ENCODE measurements at places on chromosomes 3 and 15.

DNA sequence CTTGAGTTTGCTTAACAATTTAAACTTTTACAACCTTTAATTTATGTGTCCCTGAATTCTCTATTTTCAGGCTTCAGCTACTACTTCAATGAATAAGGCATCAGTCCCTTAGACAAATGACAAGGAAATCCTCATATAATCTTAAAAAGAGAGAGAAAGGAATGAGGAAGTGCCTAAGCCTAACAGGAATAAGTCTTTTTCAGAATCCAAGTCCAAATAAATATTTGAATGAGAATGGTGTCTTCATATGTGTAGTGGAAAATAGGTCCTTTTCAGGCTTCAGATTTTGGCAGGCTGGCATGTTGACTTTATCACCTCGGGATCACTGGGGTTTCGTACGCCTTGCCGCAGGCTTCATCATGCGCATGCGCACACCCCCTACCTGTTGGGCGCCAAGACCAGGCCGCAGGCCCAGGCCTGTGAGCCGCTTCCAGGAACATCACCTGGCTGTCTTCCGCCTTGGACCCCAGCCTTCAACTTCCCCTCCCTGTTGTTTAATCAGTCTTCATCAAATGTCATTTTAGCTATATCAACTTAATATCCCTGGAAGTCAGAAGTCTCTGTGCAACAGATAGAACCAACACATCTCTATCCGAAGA lies 334.5 kb downstream of the SOX2 start:
- DNase-seq: no peak

GRCh38 chr3:45884368-45885201 lies 1.8 kb upstream of the CCR9 start:
- no peak for DNase-seq

GRCh38 chr3:4613366-4613765 lies 120.2 kb downstream of the ITPR1 start:
- no peak for DNase-seq

DNA sequence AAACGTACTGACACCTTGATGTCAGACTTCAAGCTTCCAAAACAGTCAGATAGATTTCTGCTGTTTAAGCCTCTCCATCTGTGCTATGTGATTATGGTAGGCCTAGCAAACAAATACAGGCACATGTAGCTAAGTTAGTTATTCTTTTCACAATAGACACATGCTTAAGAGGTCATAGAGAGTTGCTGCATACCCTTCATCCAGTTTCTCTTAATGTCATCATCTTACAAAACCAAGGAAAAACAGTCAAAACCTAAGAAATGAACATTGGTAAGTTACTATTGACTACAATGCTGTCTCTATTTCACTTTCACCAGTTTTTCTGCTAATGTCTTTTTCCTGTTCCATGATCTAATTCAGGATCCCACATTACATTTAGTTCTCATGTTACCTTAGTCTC lies 946.8 kb downstream of the TUSC7 start:
- no peak for DNase-seq

DNA sequence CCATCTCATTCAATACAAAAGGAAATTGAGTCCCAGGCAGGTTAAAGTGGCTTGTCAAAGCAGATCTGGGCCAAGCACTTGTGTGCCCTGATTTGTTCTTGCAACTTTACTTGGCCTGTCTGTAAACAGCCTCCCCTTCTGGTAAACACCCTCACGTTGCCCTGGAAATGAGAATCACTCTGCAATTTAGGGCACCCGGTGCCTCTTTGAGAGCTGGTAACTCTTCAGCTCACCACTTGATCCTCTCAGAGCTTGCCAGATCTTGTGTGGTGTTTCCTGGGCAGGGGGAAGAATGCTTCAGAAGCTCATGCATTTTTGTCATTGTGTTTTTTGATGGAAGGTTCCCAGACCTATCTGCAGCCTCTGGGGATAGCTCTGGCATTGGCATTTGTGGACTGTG lies 11.3 kb downstream of the MED12L start:
- no peak for DNase-seq

DNA sequence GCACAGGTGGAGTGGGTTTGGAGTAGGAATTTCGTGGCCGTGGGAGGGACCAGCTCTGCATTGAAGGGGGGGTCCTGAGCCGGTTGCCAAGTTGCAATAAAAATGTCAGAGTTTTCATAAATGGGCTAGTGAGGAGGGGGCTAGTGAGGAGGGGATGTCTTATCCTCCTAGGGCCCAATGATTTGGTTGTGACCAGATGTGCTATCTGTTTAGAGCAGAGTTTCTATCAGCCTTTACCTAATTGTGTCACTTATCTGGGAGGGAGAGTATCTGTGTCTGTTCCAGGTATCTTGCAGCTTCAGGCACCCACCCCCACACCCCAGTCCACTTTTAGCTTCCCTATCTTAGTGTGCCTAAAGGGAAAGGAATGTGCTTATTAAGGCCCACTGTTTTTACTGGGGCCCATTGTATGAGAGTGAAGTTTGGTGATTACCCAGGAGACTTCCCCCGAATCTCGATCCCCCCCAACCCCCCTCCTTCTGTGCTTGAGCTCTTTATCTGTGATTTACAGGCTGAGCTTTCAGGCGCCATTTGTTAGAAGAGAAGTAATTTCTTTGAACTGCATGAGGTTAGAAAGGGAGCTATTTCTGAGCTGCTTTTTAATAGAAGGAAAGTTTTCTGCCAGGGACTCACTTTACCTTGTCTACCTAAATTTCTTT lies 42.6 kb downstream of the PPCDC start:
- DNase-seq: peak; percentile 43

- no peak for DNase-seq
These were observed at the start of gene CRABP1 for GRCh38 chr15:78340231-78341056. Gene CRABP1 (plus strand): TSS chr15:78340353. CDS start chr15:78340429, 76 bp downstream.

DNA sequence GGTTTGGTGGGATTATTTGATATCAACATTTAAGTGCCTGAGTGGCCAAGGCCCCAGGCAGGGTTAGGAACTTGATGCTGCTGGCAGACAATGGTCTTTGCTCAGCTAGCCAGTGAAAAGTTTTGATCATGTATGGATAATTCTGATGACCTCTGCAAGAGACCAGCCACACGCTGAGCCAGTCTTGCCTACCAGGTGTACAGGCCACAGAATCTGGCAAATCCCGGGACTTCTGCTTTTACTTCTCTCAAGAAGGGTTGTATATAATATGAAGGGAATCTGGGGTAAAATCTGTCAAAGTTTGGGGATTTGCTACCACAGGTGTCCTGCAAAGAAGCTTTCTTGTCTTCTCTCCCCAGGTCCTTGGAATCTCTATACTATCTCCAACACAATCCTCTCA lies 331.4 kb upstream of the GOLIM4 start:
- no peak for DNase-seq

DNA sequence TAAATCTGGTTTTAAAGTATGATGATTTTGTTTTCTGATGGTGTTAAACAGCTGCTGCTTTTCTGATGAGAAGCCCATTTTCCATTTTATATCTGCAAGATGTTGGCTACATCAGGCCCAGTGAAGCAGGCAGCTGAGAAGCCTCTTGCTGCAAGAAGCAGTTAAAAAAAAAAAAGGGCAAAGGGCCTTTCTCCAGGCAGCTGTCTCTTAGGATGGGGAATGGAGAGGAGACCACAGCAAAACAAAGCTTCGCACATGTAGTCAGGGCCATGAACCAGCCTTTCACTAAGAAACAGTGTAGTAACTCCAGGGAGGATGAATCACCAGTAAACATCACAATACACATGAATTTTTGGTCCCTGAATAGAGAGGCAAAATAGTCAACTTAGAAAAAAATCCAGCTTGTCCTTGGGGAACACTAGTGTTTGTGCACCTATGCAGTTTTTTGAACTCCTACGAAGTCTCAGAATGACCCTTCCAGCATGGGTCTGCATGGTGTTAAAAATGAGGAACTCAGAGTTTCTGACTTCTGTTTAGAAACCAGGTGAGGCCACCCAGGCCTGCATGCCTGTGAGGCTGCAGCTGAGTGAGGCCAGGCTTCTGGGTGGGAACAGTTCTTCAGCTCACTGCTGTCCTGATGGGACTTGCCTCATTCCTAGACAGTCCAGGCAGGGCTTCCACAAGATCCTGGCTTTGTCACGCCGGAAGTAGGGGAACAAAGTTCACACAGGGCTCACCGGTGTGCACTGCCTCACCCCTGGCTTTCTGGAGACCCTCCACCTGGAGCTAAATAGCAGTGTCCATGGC lies 518.7 kb downstream of the MCTP2 start:
- no peak for DNase-seq

All from EH (cell line).